Neural crest cell (in vitro differentiated cells): ENCODE measurements at places on chromosomes 5 and 9. TPM values are rescaled to one million over a fixed set of nuclear protein-coding genes. Genes with fewer than 3 reads are reported as not detected.
A peak's percentile ranks its signal among the peaks of the same experiment; 100 is the strongest.

CXXC5 gene
- total RNA-seq: 29.2 and 30.4 TPM in 2 replicates

KIF27 gene
- 9.4 and 10.6 TPM in 2 replicates for total RNA-seq

LCN9 gene
- 0.30 and 0.66 TPM in 2 replicates for total RNA-seq

GRIA1 gene
- 1.2 and 1.6 TPM in 2 replicates for total RNA-seq

DNA sequence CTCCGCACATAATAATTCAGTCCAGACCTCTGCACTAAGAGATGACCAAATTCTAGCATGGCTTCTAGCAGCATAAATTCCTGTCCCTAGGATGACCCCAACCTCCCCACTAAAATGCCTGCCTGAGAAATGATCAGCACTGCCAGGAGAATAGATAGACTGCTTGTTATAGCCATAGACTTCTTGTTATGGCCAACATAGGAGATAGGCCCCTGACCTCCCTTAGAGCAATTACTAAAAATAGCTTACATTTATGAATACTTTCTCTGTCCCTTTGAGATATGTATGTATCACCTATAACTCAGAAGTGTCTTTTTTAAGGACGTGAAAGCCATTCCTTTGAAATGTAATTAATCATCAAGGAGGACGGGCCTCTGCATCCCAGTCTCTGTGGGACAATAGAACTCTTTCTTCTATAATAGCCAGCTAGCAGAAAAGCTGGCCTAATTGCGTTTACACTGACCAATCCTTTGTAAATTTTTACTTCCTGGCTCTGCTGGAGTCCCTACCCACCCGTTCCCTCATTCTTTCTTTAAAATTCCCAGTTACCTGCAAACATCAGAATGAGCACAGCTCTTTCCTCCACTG, 1002.7 kb downstream of the CDH18 start:
- peaks cover 33% of the 10 kb centered on the region for H3K4me1 ChIP-seq
- H3K27ac ChIP-seq: peak overlapping the region; percentile 50
- no peak for DNase-seq

DNA sequence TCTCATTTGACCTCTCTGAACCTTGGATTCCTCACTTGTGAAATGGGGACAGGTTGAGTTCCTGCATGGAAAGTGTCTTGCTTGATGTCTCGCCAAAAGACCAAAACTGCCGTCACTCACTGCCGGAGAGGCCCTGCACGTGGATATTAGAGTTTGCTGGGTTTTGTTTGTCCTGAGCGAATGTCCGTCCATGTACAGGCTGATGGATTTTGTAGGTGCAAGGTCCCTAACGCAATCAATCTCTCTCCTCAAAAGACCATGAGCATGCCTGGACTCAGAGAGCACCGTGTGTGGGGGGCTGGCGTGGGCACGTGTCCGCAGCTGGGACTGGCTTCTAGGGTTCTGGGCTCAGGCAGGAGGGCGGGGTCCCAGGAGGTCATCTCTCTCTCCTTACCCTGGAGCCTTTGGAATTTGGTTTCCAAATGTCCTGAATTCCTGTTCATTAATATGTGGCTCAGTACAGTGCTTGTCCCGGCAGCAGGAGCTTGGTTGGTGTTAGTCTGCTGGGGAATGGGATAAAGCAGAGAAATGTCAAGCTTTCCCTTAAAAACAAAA, 146.0 kb upstream of the IER5L start:
- DNase-seq: no peak
- H3K27me3 ChIP-seq: no peaks in the 10 kb centered on the region
- no peak overlapping the region for H3K4me3 ChIP-seq
- peaks cover 38% of the 10 kb centered on the region for H3K4me1 ChIP-seq
- no peaks in the 10 kb centered on the region for H3K36me3 ChIP-seq

GRCh38 chr5:79120221-79120620, 8.6 kb downstream of the BHMT start:
- H3K4me3 ChIP-seq: no peak overlapping the region
- DNase-seq: no peak
- no peaks in the 10 kb centered on the region for H3K36me3 ChIP-seq
- peaks cover 22% of the 10 kb centered on the region for H3K27me3 ChIP-seq
- H3K4me1 ChIP-seq: no peaks in the 10 kb centered on the region

DNA sequence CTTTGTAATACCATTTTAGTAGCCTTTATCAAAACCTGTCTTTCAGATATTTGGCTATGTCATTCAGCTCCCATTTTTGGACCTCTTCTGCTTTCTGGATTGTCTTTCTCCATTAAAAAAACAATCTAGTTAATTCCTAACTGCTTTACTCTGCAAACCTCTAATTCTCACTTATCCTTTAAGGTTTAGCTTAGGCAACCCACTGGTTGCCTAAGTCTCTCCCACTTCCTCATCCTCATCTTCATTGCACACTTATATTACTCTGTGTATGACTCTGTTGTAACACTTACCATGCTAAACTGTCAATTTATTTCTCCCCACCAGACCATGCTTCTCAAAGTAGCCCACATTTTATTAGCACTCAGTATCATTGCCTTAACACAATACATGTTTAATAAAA, 205.0 kb upstream of the DMRTA1 start:
- H3K4me3 ChIP-seq: no peak overlapping the region
- DNase-seq: no peak

- H3K27me3 ChIP-seq: no peaks in the 10 kb centered on the region
- no peaks in the 10 kb centered on the region for H3K36me3 ChIP-seq
- DNase-seq: no peak
- H3K27ac ChIP-seq: no peak overlapping the region
- no peaks in the 10 kb centered on the region for H3K4me1 ChIP-seq
- no peak overlapping the region for H3K4me3 ChIP-seq
Measured at GRCh38 chr5:150068472-150068871, 17.9 kb downstream of the CSF1R start.

DNA sequence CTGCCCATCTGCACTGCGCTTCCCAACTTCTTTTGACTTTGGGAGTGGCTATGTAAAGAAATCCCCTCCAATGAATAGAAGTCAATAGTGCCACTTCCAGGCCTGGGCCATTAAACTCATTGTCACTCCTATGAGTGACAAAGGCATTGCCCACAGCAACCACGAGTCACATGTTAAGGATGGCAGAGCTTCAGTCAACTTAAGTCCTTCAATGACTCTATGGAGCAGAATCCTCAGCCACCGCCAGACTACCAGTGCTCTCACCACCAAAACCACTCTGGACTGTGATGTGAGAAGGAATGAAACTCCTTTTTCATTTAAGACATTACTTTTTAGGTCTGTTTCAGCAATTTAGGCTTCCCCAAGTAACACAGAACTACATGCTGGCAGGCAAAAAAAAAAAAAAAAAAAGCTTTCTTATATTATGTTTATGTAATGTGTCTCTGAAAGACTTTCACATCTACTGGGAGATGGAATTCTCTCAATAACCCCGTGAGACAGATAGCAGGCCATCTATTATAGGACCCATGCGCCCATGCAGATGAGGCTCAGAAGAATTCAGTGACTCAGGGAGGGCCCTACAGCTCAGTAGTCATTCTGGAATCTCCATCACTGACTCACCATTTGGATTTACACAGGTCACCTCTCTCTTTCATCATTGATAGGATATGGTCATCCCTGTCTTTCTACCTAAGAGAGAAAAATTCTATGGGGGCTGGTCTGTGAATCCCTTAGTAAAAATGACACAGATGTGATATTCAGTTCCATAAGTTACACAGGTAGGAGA, 180.5 kb downstream of the CEMIP2 start:
- H3K4me3 ChIP-seq: no peak overlapping the region
- H3K4me1 ChIP-seq: peaks cover 2% of the 10 kb centered on the region
- no peak overlapping the region for H3K27ac ChIP-seq

DNA sequence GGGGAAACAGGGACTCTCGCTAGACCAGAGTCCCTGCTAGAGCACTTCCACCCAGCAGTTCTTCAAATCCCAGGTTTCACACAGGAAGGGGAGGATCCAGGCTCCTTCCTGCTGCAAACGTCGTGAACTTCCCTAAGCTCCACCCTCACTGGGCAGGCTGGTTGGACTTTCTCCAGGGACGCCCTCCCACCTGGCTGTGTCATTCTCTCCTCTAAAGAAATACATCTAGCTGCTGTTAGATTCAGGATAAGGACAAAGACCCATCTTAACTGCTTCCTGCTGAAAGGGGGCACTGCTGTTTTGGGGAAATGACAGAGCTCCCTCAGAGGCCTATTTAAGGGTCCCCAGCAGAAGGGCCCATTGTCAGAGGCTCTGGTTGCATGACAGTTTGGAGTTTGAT, 230.7 kb downstream of the SEMA6A start:
- no peak overlapping the region for H3K27ac ChIP-seq
- no peak overlapping the region for H3K4me3 ChIP-seq
- H3K36me3 ChIP-seq: peaks cover 19% of the 10 kb centered on the region
- H3K27me3 ChIP-seq: no peaks in the 10 kb centered on the region
- no peak for DNase-seq

DNA sequence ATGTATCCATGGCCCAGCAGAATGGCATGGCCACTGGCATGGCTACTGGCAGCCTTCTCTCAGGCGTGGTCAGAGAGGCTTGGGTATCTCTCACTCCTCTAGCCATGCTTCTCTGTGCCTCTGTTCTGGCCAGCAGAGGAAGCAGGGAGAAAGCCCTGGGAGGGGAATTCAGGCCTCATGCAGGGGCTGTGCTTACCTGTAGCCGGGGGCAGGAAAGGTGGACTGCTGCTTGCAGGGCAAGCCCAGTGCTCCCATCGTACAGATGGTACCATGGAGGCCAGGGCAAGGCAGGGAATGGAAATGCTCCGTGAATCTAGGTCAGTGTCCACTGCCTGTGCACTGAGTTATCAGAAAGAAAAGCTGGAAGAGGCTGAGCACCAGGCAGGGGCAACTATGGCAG, 2.7 kb downstream of the OR13J1 start:
- H3K36me3 ChIP-seq: no peaks in the 10 kb centered on the region
- peaks cover 4% of the 10 kb centered on the region for H3K27me3 ChIP-seq
- no peak overlapping the region for H3K4me3 ChIP-seq
- H3K27ac ChIP-seq: no peak overlapping the region
- DNase-seq: no peak

GRCh38 chr9:18347386-18348082, 126.4 kb upstream of the ADAMTSL1 start:
- H3K4me1 ChIP-seq: peaks cover 16% of the 10 kb centered on the region
- H3K36me3 ChIP-seq: no peaks in the 10 kb centered on the region
- no peak for DNase-seq
- H3K27me3 ChIP-seq: no peaks in the 10 kb centered on the region
- H3K4me3 ChIP-seq: no peak overlapping the region

DNA sequence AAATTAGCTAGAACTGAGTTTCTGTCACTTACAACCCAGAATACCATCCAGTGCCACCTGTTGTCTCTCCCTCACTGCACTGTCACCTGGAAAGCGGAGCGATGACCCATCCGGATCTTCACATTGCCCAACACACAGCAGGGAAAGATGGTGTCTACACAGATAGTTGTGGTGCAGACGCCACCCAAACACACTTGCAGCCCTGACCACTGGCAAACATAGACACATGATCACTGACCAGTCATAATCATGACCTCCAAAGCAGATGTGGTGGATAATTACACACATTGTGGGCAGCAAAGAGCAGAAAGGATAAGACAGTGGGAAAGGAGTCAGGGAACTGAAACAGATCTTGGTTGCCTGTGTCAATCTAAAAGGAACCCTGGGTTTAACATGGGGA, 64.7 kb downstream of the GABBR2 start:
- no peaks in the 10 kb centered on the region for H3K36me3 ChIP-seq
- H3K4me3 ChIP-seq: no peak overlapping the region

- no peak overlapping the region for H3K4me3 ChIP-seq
- no peaks in the 10 kb centered on the region for H3K27me3 ChIP-seq
- no peak overlapping the region for H3K27ac ChIP-seq
- no peaks in the 10 kb centered on the region for H3K36me3 ChIP-seq
Measured at GRCh38 chr5:161382685-161383084, 163.8 kb downstream of the GABRB2 start.

GRCh38 chr5:51148437-51148836, 234.8 kb upstream of the ISL1 start:
- no peak overlapping the region for H3K4me3 ChIP-seq
- no peak for DNase-seq
- peaks cover 3% of the 10 kb centered on the region for H3K36me3 ChIP-seq
- H3K27ac ChIP-seq: no peak overlapping the region
- no peaks in the 10 kb centered on the region for H3K27me3 ChIP-seq

DNA sequence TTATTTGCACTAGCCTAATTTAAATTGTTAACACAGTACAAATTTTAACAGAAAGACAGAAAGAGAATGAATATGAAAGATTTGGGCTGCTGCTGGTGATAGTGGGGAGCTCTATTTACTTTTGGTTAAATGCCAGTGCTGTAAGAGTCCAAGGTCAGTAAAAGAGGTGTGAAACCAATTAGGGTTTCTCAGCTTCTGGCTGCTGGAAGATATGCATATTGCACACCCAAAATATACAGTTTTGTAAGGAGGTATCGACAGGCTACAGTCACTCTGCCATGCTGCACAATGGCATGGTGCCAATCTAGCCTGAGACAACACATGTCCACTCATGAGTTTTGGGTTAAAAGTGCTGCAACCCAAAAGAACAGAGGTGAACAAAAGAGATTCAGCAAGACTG, 79.3 kb downstream of the PPP2R2B start:
- H3K27me3 ChIP-seq: no peaks in the 10 kb centered on the region
- H3K4me3 ChIP-seq: no peak overlapping the region
- no peak for DNase-seq
- no peaks in the 10 kb centered on the region for H3K36me3 ChIP-seq
- no peak overlapping the region for H3K27ac ChIP-seq
